ENCODE measurements at places on chromosomes 13 and 19. TPM values are rescaled to one million over a fixed set of nuclear protein-coding genes. Genes with fewer than 3 reads are reported as not detected.

Gene TMEM190
- total RNA-seq, result 1.8 TPM

Gene ZFR2
- 0.16 TPM for total RNA-seq

Gene ZNF177
- total RNA-seq, result 0.50 TPM

Gene SYCN
- total RNA-seq, result not detected

Gene KCNC3
- total RNA-seq, result 1.5 TPM

Gene RLN3
- not detected for total RNA-seq

Measured in A549 treated with CpdA at 1 μM for 4 hours (cell line).